ENCODE measurements at places on chromosomes 1 and 21.

DNA sequence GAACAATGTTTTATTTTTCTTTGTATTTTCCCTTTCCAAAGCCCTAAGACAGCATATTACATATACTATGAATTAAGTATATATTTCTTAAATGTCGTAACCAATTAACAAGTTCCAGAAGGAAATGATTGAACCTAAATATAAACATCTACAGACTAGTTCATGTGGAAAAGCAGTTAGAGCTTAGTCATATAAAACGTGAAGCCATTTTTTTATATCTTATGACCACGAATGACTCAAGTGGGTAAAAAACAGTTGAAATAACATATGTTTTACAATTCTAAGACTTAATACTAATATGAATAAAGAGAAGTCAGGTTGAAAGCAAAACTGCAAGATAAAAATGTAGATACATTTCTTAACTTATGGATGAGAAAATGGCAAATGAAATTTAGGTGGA, 307.3 kb downstream of the BRINP3 start:
- no peak for DNase-seq

DNA sequence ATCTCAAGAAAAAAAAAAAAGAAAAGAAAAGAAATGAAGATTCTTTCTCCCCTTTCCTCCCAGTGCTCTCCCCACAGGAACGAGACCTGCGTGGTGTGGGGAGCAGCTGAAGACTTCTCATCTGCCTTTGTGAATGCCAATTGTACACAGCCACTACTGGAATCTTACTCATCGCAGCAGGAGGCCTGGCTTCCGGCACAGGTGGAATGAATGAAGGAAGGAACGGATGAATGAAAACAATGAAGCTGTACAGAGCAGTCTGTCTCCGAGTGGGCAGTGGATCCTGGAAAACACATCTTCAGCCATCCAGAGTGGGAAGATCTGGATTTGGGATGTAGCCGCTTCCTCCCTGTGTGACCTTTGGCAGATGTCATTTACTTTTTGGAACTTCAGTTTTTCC, 64.9 kb downstream of the RUNX3 start:
- no peak for DNase-seq

GRCh38 chr1:46931151-46931550, 10.1 kb downstream of the CYP4A11 start:
- no peak for DNase-seq

DNA sequence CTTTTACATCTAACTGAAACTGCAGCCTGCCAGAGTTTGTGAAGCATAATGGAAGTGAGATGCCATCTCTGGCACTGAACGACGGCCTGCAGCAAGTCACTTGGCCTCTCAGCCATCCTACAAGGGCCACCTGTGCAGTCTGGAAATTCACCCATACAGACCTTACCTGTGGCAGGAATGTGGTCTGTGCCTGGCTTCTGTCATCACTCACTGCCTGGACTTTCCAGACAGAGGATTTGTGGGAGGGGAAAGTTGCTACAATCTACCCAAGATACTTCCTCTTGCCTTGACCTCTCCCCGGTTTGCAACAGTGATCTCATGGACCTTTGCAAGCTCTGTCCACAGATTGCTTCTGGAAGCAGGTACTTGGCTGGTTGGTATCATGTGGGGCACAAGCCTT, 58.4 kb upstream of the ATP1B1 start:
- no peak for DNase-seq

- no peak for DNase-seq
These were observed at the start of gene ECE1 for GRCh38 chr1:21289700-21290545. ECE1 (minus strand) TSS chr1:21290463; CDS start chr1:21290414, 49 bp downstream.

- DNase-seq = no peak
These were observed 13.9 kb upstream of the CTSE start for GRCh38 chr1:206037581-206037980.

GRCh38 chr1:39105061-39105840, 79.1 kb downstream of the NDUFS5 start:
- no peak for DNase-seq

- no peak for DNase-seq
These were observed 5.9 kb downstream of the CAMK1G start for GRCh38 chr1:209589440-209589839.

- no peak for DNase-seq
These were observed 482.4 kb downstream of the OMA1 start for GRCh38 chr1:58064166-58064565.

DNA sequence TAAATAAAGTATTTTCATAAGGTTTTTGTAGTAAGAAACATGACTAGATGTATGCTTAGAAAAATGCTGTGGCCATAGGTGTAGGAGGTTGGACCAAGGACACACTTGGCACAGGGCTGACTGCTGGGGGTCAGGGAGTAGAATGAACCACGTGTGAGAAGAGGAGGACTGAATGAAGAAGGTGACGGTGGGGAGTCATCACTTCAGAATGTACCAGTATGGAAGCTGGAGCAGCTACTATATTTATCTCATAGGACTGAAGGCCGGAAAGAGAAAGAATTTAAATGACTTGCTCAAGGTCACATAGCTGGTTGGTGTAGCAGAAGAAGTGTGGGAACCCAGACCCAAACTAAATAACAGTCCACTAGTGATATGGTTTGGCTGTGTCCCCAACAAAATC, 79.8 kb upstream of the HAO2 start:
- no peak for DNase-seq

GRCh38 chr21:42583477-42584295, 69.7 kb upstream of the PDE9A start:
- no peak for DNase-seq

DNA sequence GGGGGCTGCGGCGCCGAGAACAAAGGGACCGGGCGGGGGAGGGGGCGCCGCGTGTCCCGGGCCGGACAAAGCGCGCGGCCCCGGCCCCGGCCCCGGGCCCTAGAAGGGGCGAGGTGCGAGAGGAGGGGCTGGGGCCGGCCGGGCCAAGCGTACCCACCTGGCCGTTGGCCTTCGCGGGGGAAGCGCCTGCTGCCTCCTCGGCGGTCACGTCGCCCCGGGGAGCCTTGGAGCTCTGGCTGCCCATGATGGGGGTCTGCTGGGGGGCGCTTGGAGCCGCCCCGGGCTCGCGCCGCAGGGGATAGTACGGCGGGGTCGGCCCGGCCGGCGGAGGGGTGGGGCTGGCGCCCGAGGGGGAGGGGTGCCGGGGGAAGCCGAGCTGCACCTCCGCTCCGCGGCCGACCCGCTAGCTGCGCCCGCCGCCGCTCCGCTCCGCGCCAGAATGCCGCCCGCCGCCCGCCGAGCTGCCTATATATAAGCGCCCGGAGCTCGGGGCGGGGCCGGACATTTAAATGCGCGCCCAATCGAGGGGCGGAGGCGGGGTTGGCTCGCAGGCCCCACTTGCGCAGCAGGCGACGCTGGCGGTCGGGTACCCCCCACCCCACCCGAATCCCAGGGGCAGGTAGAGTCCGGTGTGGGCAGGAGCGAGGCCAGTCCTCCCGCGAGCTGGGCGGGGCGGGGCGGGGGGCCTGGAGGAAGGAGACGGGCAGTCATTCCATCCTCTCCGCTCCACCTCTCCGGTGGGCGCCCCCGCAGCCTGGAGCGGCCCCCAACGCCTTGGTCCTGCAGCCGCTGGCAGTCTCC, at the start of gene MARCKSL1:
Gene MARCKSL1, minus strand, starts transcription at position 444 of the 801 bp plus-strand sequence. Its CDS starts 200 bp downstream, at position 244.
- no peak for DNase-seq

DNA sequence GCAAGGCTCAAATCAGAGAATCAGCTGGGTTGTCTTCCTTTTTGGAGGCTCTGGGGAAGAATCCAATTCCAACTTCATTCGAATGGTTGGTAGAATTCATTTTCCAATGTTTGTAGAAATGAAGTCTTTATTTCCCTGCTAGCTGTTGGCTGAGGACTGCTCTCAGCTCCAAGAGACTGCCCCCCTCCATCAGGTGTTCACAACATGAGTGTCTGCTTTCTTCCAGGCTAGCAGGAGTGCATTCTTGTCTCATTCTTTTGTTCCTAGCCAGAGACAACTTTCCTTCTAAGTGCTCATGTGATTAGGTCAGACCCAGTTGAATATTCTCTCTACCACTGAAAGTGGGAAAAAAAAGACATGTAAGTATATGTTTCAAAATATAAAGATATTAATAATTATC, 95.2 kb downstream of the HLX start:
- DNase-seq = no peak

DNA sequence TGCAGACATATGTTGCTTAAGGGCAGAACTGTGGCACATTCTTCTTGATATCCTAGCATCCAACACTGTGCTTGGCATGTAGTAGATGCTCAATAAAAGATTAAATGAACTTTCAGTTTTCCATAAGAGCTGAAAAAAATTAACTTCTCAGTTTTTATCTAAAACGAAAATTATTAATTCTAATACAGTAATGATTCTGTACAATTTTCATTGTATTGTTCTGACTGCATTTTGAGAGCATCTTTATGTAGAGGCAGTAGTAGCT, 46.6 kb downstream of the FGGY start:
- DNase-seq = no peak

GRCh38 chr1:27865821-27866220, 6.5 kb upstream of the THEMIS2 start:
- no peak for DNase-seq

- DNase-seq = no peak
These were observed 28.9 kb upstream of the CLSTN1 start for GRCh38 chr1:9852410-9853248.

DNA sequence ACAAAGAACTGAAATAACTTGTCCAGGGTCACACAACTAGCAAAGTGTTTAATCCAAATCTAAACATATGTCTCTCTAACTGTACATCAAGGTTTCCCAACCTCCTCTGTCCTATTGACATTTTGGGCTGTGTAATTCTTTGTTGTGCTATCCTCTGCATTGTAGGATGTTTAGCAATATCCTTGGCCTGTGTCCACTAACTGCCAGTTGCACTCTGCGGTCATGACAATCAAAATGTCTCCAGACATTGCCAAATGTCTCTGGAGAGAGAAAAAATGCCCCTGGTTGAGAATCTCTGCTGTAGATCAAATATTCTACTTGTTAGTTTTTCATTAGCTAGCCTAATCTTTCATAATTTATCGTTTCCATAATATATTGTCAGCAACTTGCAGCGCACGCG, 353.4 kb upstream of the NEGR1 start:
- DNase-seq = no peak

GRCh38 chr1:42439940-42440339, 15.9 kb downstream of the ZMYND12 start:
- DNase-seq = no peak

DNA sequence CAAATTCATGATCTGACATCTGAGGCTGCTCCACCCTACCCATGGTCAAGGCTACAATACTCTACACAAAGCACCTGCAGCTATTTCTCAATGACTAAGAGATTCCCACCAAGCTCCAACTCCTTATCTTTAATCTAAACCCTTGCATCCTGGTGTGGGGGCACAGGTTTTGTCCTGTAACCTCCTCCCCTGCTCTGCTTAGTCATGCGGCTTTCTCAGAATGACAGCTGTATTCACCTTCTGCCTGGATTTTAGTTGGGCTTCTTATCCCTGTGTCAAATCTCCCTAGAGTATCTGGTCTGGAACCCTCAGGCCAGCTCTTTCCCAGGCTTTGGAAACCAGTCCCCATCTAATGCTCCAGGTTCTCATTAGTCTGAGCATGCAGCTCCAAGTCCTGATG, 159.0 kb downstream of the BARHL2 start:
- DNase-seq = no peak

DNA sequence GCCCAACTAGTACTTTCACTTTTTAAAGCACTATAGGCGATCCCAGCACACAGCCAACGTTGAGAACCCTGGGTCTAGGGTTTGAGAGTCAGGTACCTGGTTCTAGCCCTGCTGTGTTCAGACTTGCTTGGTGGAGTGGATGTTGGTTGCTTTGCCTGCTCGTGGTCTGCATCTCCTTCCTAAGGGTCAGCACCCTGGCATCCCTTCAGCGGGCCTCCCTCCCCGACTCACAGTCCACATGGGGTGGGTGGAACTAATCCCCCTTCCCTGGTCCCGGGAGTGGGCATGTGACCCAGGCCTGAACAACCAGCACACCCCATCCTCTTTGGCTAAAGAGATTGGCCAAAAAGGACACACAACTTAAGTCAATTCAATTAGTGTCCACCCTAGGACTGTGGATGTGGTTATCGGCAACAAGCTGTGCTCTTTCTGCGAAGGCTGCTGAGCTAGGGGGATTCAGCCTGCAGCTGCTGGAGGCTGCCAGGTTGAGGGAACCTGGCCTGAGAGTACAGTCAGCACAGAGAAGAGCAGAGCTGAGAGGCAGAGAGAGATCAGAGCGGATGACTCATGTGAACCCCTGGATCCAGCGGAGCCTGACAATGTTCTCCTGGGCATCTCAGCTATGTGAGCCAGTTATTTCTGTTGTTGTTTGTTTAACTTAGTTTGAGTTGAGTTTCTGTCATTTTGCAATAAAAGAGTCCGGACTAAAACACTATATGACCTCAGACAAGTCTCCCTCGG, 138.9 kb downstream of the ACTL8 start:
- DNase-seq = no peak

DNA sequence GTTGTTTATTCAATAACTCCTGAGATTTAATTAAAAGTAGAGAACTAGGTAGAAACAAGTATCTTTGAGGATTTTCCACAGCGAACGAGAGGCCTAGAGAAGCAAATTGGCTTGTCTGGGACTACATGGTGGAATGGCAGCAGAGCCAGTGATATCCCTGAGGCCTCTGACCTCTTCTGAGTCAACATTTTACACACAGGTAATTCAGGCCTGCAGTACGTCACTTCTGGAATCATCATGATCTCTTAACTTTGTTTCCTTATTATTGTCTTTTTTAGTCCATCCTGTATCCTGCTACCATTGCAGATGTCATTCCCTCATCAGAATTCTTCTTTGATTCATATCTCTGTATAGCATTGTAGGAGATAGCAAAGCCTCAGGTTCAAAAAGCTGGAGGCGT, 9.9 kb downstream of the SPRTN start:
- DNase-seq = no peak

DNA sequence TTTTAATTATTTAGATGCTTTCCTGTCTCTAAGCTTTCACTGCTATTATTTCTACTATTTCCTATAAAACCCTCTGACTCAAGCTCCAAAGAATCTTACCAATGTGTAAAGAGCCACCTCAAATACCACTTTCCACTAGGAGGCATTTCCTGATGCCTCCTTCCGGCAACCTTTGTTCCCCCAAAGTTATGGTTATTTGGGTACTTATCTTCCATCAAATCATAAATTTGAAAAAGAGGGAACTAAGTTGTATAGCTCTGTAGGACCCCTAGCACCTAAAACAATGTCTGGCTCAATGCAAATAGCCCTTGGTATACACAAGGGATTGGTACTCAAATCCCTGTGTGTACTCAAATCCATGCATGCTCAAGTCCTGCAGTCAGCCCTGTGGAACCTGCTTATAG, 79.6 kb downstream of the NME7 start:
- DNase-seq = no peak

- DNase-seq = no peak
These were observed 76.6 kb downstream of the NDUFS5 start for GRCh38 chr1:39102537-39103327.

DNA sequence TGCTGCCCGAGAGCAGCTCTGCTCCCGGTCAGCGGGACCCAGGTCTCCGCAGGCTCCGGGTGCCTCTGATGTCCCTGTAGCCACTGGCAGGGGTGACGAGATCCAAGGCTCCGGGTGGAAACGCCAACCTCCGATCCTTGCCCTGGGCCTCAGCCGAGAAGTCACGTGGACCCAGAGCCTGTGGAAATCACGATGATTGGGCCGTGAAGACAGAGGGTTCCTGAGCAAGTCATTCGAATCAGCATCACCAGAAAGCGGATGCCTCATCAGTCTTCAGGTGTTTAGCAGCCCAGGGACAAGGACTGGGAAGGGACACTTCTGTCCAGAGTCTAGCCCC, 12.5 kb downstream of the LRRC3 start:
- no peak for DNase-seq

GRCh38 chr1:190046231-190046630, 431.4 kb downstream of the BRINP3 start:
- no peak for DNase-seq

GRCh38 chr1:238029126-238029525, 138.4 kb upstream of the ZP4 start:
- no peak for DNase-seq

GRCh38 chr1:234955107-234955731, 173.4 kb downstream of the TOMM20 start:
- DNase-seq = no peak

Data from NK-92 treated with Interleukin-12 subunit alpha and Interleukin-12 subunit beta, amount 100 ng/mL, for 24 hours (cell line).